ENCODE measurements at places on chromosomes 7 and 10.

DNA sequence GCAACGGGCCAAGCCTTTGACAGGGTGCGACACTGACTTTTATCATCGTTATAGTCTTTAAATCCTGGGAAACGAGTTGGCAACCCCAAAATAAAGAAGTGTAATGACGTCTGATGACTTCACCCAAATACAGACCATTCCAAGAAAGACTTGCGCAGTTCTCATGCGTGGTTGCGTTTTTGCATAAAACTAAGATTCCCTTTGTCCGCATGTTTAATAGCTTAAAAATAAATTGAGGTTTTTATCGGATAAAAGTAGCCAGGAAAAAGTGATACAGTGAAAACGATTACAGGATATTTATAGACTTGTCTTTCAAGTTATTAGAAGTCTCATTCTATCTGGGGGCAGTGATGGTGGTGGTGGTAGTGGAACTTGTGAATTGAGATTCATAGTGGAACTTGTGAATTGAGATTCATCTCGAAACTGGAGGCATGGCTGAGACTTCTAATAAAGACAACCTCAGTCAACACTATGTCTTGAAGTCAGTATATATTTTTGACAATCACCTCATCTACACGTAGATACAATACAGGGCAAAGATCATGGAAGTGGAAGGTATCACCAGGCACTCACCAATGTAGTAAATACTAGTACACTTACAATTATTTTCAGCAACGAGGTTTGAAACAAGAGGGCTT lies 1.2 kb upstream of the NAMPT start:
- no peak for DNase-seq

- no peak for DNase-seq
Observed at GRCh38 chr7:156819733-156820295, 73.2 kb downstream of the LMBR1 start.

DNA sequence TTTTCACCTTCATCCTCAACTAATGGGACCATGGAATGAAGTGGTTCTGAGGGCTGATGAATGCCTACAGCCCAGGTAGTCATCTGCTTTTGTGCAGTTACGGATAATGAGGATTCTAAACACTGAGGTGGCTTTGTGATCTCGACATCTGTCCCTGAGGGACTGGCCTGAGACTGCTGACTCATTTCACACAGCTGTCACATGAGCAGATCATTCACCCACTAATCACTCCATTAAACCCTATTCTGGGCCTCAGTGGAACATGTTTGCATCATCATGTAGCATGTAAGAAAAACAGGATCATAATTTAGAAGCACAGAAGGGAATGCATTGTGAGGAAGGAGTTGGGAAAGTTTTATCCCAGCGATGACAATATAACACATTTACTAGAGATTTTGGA lies 79.4 kb upstream of the FEZF1 start:
- DNase-seq: no peak

DNA sequence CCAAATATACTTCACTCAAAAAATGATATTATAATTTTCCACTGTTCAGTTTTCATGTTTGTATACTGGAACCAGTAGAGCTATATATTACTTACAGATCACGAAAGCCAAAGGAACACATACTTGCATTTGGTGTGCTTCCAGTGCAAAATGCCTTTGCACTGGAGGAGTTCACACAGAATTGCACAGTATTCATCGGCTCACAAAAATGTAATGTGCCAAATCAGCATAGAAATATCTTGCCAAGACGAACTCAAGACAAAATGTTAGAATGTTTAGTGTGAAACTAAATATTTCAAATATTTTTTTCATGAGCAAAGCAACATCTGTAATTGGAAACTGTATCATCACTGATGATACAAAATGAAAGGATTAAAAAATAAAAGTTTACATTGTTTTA lies 646.2 kb upstream of the SEMA3D start:
- no peak for DNase-seq

DNA sequence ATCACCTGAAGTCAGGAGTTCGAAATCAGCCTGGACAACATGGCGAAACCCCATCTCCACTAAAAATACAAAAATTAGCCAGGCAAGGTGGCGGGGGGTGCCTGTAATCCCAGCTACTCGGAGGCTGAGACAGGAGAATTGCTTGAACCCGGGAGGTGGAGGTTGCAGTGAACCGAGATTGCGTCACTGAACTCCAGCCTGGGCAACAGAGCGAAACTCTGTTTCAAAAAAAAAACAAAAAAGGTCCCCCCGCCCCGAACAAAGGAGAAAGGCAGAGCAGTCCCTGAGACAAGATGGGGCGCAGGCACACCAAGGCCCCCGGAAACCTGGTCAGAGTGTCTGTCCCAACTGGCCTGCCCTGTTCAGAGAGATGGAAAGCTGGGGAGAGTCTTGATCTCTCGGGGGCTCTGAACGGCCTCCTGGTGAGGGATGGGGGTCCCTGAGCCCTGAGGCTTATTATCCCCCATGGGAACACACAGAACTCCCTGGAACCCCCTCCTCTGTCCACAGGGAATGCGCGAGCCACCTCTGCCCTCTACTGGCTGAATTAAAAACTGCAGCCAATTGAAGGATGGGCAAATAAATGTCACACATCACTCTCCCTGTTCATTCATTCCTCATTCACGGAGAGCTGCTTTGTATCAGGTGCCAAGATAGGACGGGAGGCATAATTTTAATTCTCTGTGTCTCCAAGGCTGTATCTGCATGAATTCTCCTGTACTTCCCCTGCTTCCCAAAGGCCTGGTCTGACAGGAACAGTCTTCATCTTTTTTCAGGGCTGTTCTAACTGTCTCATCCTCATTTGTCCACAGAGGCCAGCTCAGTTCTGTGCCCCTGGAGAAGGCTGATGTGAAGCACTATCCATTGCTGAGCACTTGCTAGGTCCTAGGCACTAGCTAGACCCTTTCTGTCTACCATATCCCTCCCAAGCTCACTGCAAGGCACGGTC lies 28.9 kb downstream of the MAT1A start:
- DNase-seq: no peak

- no peak for DNase-seq
Observed at GRCh38 chr10:71483885-71484751, 87.4 kb downstream of the CDH23 start.

DNA sequence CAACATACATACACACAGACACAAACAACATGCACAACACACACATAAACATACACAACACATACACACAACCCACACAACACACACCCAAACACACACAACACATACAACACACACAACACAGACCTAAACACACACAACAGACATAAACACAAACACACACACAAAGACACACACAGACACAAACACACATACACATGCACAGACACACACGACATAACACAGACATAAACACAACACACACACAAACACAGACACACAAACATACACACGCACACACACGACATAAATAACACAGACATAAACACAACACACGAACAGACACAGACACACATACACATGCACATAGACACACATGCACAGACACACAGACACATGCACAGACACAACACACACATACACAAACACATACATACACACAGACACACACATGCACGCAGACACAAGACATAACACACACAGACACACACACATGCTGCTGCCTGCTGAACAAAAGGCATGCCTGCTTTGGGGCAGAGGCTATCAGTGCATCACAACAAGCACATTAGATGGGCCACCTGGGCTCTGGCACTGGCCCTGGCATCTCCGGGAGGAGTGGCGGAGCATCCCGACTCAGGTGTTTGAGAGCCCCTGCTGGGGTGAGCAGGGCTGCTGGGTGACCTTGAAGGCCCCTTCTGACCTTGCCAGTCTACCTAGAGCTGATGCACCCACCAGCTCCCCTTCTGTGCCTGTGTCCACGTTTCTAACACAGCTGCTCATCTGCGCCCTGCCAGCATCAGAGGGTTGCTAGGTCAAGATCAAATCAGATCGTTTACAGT lies 5.3 kb downstream of the LRCH4 start:
- DNase-seq: no peak

- no peak for DNase-seq
Observed at GRCh38 chr7:55523366-55523765, 48.9 kb downstream of the VOPP1 start.

DNA sequence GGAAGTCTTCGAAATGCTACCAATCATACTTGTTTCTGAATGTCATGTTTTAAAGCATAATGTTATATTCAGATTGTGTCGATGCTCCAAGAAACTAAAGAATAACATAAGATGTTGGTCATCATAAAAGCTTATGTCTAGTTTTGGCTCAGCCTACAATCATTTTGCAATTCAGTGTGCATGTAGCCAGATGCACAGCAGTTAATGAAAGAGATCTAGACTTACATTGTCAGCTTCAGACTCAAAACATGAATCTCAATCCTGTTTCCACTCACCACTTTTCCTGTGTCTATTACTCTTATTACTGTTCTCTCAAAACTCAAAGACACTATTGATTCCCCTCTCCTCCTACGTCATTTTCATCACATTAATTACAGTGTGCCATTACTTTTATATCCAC lies 21.4 kb downstream of the TMEM196 start:
- no peak for DNase-seq

- DNase-seq: no peak
Observed at GRCh38 chr7:65980478-65981250, 1.3 kb downstream of the GUSB start.

DNA sequence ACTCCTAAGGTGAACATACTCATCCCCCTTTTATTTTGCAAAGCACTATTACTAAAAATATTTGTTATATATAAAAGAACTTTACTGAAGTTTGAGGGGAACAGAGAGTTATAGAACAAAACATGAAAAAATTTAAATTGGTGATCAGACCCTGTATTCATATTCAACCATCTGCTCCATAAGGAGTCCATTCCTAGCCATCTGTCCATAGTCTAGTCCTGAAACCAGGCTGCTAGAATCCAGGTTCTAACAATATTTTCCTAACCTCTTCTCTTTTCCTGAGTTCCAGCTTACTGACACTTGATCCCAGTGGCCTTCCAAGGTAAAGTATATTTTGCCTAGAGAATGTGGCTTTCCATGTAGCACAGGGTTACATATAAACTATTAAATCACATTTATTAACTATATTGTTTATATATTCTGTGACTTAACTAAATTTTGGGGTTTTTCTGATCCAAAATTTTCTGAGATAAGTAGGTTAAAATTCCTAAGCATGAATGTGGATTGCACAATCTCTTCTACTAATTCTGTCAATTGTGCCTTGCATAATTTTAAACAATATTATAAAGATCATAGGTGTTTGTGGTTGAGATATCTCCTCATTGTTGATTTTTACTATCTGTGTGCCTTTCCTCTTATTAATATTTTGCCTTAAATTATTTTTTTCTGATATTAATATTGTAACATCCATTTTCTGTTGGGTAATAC lies 137.6 kb upstream of the MAGI2 start:
- no peak for DNase-seq

DNA sequence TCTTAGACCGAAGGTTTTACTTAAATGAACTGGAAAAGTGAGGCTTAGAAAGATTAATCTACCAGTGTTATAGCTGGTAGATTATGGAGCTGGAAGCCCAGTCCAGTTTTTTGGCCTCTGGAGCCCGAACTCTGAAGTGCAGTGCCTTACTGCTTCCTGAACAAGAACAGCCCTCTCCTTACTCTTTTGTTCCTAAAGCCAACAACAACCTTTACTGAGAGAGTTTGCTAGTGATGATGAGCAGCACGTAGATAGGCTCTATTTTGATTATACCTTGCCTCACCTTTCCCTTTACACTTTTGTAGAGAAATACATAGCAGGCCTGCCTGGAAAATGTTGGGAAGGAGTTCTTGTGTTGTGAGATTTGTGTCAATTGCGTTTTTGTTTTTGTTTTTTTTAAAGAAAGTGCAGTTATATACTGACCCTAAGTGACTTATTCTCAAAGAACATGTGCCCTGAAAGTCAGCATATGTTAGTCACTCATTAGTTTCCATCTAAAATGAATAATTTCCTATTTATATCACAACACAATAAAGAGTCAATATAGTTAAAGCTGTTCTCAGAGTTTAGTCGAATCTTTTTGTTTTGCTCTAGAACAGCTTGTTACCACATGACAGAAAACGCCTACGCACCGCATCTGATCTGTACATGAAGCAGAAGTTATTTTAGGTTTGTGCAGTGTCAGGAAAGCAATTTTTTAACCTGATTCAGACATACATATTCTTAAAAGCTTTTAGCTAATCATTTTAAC lies 33.0 kb downstream of the PLEKHA1 start:
- no peak for DNase-seq

- no peak for DNase-seq
Observed at GRCh38 chr10:129914153-129914855, 49.8 kb downstream of the EBF3 start.

DNA sequence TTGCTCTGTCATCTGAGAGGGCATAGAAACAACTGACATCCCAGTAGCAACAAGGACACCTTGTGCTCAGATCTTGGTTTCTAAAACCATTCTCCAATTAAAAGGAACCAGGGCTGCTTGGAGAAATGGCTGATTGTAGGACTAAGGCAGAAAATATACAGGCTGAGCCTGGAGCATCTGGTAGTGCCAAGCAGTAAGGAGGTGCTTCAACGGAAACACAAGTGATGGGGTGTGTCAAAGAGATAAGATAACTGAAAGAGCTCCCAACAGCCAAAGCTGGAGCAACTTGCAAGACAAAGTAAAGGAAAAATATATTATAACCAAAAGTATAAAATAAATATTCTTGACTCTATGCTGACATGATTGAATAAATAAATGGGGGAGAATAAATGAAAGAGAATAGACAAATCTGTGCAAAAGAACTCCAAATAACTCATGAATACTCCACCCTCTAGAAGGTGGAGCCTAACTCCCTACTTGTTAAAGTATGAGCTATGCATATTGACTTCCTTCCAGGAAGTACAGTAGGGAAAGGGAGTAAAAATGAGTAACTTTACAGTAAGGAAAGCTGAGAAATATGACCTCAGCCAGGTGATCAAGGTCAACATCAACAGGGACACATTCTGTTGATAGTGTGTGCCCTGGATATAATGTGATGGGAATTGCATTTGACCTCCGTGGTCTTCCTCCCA lies 162.4 kb downstream of the NOC3L start:
- no peak for DNase-seq

DNA sequence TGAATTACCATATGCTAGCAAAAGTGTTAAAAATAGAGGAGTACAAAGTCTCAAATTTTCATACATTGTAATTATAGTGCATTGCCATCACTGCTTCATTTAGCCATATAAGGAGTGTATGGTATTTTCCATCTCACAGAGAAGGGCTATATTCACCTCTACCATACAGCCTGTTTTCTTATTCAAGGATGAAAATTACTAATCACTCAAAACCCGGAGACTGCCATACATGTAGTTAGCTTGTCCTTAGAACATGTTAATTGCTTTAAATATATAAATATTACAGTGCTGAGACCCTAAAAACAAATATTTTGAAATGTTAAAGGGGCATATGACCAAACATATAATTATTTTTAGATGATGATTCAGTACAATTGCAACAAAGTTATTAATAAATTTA lies 49.4 kb downstream of the CPEB3 start:
- DNase-seq: no peak

DNA sequence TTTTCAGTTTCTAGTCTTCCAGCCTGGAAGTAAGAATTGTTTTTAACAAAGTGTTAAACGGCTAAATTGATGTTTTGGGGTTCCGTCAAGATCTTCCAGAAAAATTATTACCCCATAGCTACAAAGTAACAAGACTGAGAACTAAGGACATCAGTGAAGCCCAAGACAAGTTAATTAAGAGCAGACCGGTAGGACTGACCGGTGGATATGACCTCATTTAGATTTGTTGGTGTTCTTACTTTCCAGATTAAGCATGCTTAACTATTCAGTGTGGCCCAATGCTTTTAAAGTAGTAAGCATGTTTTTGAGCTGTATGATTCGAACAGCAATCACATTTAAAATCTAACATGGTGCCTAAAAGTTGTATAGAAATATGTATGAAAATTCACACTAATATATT lies 73.1 kb upstream of the RPA3 start:
- DNase-seq: no peak
